ENCODE measurements at places on chromosomes 2 and 18.

DNA sequence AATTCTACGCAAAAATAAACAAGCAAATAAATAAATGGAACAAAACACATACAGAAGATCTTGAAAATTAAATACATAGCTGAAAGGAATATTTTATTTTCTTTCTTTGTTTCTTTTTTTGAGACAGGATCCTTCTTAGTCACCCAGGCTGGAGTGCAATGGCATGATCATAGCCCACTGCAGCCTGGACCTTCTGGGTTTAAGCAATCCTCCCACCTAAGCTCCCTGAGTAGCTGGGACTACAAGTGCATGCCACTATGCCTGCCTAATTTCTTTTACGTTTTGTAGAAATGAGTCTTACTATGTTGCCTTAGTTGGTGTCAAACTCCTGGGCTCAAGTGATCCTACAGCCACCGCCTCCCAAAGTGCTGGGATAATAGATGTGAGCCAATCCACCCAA, 44.6 kb upstream of the ACTR3 start:
- DNase-seq, result no peak

DNA sequence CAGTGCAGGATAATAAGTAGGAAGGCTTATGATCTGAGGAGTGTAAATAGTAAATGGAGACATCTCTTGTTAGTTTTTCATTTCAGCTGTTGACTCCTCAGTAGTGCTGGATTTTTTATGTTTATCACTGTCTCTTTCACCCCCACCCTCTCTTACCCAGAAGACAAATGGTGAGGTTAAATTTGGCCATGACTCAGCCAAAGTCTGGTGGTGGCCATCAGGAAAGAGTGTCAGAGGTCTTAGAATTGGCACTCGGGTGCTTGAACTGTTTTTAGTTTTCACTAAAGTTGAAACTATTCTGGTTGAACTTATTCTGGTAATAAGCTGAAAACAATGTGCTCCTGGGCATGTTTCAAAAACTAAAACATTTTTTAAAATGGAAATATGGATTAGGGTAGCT, 123.3 kb downstream of the FHOD3 start:
- no peak for DNase-seq

- DNase-seq, result no peak
Measured at GRCh38 chr2:118721817-118722551, 125.5 kb downstream of the EN1 start.

GRCh38 chr18:76306685-76307292, 188.3 kb downstream of the ZNF516 start:
- DNase-seq, result no peak

DNA sequence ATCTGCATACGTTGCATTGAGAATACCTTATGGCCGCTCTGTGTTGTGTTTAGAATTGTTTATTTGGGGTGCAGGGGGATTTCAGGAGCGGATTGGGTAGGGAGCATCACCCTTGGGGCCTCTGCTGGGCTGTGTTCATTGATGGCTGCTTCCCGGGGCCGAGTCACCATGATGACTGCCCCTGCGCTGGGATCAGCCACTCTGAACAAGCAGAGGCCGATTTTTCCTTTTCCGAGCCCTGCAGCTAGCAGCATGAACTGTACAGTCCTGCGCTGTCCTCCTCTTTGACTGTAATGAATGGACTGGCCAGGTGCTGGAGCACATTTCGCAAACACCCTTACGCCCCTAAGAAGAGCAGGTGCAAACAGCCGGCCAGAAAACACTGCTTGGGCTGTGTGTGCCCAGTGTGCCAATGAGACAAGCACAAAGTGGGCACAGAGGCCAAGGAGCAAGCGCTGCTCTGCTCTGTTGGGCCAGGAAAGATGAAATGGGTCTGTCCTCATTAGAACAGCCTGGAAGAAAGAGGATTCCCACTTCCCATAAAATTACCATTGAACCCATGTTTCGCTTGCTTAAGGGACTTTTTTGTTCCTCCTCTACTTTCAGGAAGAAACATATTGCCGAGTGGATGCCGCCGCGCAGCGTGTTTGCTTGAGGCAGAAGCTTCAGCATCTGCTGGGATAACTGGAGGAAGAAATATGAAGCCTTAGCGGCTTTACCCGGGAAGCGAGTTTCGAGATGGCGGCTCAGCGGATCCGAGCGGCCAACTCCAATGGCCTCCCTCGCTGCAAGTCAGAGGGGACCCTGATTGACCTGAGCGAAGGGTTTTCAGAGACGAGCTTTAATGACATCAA, 82.7 kb downstream of the SH3BP4 start:
- DNase-seq, result no peak

GRCh38 chr2:86256300-86256699, 57.0 kb downstream of the MRPL35 start:
- DNase-seq, result no peak

GRCh38 chr18:3663870-3664512, 214.0 kb downstream of the TGIF1 start:
- DNase-seq, result no peak

Measured in pancreas (tissue), 10 donors.